ENCODE measurements at places on chromosomes 1 and 21. TPM values are rescaled to one million over a fixed set of nuclear protein-coding genes. Genes with fewer than 3 reads are reported as not detected.

Gene MARK1
- 0.99 TPM for total RNA-seq

Gene SPRR5
- not detected for total RNA-seq

Gene LRRC53
- not detected for total RNA-seq

Gene RHCE
- 0.11 TPM for total RNA-seq

Gene C1orf167
- not detected for total RNA-seq

Gene WRAP73
- total RNA-seq = 25.5 TPM

Gene SPOCD1
- total RNA-seq = 74.8 TPM

Measured in pulmonary artery endothelial cell (primary cell).